ENCODE measurements at places on chromosomes 1 and 21.
A peak's percentile ranks its signal among the peaks of the same experiment; 100 is the strongest.

DNA sequence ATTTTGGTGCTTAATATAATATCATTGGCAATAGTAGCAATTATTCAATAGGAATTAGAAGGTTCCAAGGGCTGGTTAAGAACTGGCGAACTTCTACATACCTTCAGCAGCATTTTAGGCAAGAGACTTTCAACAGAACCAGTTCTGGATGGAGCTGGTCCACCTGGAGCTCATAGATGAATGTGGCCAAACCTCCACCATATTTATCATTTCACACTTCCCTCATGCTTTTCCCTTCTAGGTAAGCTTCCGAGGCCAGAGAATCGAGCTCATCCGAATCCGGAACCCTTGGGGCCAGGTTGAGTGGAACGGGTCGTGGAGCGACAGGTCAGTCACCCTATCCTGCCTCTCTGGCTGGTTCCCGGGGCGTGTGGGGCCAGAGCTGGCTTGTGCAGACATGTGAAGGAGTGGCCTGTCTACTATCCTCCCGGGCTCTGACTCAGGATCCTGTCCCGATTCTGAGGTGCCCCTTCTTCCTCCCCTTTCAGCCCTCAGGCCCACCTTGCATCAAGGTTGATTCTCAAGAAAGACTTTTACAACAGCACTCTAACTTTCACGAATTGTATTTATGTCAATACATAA, 24.7 kb downstream of the CAPN9 start:
- no peak for DNase-seq

DNA sequence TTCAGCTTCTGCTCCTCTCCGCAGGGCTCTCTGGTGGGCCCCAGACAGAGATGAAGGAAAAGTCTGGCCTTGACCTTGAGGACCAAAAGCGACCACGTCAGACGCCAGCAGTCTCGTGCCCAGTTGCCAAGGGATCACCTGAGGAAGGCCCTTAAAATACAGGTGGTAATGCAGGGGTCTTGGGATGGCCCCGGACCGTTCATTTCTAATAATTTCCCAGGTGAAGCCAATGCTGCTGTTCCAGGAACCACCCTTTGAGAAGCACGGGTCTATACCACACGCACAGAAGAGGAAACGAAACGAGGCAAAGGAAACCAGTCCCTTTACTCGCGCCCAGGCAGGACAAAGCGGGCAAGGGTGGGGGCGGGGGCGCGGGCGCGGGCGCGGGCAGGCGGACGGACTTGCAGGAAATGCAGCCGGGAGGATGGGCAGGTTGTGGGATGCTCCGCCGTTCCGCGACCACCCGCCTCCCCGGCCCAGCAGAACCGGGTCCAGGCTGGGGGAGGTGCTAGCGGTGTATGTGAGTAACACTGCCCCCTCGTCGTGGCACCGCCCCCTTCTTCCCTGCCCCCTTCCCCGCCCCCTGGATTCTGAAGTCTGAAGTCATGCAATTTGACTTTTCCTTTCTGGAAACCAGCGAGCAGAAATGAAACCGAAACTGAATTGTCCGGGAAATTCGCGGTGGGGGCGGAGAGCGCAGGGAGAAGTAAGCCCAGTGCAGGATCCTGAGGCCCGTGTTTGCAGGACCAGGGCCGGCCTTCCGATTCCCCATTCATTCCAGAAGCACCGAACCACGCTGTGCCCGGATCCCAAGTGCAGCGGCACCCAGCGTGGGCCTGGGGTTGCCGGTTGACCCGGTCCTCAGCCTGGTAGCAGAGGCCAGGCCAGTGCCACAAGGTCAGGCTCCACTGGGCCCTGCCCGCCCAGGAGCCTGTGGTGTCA, 5.8 kb upstream of the MX1 start:
- DNase-seq: peak; percentile 24

DNA sequence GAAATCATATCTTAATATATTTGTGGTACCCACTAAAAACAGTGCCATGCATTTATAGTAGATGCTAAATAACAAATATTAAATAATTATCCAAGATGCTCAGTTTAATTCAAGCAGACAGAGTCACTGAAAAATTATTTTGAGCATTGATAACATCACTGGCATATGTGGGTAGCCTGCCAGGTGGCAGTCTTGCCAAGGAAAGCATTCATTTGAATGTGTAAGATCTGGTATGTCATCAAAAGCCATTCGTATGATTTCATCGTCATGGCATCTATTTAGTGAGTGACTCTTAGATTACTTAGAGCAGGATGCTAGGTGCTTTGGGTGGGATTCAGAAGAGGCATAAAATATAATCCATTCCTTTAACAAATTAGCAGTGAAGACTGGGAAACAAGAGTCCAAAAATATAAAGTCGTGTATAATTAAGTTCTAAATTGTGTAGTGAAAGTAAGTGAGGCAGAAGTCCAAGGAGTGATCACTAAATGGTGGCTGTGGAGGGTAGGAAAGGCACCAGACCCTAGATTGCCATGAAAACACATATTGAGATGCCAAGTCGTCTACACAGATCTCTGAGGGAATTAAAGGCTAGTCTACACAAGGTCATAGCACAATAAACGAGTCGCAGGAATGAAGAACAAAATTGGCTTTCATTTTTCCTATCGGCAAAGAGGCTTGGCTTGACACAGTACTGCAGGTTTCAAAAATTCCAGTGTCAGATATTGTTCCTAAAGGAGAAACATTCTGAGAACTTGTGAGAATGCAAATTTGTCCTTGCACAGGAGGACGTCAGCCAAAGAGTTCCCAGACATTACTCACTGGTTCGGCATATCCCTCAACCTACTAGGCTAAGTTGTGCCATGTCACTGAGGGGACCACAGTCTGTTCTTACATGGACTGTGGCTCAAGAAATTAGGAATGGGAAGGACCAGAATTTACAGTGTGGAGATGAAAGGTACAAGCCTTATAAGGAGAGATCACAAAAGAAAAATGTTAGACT, 130.8 kb downstream of the LYPLAL1 start:
- no peak for DNase-seq

DNA sequence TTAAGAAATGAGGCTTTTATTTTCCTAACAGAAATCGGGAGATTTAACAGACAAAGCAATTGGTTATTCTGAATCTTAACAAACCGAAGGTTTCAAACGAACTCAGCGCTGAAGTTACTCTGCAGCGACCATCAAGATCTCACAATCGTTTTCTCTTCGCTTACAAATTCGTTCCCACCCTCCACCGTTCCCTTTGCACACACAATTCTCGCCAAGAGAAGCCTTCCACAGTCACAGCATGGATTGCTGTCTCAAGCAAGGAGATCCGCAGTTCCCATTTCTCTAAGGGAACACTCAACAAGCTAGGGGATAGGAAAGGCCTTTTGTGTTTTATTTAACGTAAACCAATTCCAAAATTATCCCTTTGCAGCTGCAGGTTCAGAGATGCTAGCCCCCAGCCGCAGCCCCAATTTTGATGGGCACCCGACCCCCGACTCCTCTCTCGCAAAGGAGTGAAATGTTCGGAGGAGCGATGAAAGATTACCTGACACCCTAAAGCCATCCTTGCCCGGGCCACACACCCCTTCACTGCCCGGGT, 755 bp downstream of the FBXO42 start:
- no peak for DNase-seq

DNA sequence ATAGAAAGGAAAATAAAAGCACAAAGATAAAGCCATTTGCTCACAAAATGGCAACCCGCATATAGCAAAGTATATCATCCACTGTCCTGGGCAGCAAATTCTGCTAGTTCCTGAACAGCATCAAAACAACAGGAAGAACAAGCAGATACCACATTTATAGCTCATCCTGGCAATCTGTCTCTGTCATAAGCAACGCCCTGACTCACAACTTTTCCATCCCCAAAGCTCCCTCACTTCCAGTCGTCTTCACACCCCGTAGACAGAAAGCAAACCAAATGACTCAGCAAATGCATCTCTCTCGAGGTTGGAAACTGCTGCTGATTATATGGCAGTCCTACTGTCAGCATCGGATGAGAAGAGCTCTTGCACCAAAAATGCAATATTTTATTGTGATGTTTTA, 65.8 kb downstream of the AK5 start:
- no peak for DNase-seq

All from effector CD4-positive, alpha-beta T cell (primary cell).